ENCODE measurements at places on chromosomes 3 and 15.
A peak's percentile ranks its signal among the peaks of the same experiment; 100 is the strongest.

DNA sequence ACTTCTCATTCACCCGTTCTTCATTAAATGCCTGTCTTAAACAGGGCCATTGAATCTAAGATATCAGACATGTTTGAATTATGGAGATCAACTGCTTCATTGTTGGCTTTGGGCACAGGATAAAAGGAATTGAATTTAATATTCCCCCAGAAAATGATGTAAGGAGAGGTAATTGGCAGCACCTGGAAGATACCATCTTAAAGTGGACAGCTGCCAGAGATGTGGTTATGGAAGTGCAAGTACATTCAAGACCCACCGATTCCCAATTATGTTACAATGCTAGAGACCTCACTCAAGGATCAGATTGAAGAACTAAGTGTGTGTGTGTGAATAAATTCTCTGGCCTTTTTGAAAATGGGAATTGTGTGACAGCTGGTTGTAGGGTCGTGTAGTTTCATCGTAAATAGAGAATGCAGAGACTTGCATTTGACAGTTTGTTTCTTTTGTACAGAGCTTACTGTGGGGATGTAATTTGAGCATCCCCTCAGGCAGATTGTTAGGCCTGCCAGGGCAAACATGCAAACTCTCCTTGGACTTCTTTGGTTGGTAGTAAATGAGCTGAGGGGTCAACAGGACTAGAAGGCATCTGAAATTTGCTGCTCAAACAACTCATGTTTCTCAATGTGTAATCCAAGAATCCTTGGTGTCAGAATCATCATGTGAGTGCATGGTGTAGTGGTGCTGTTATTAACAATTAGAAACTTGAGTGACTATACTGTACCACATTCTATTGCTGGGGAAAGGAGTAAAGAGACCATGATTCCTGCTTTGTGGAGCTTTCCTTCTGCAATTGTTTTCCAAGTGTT is 359.2 kb upstream of the THRB start:
- DNase-seq, result no peak

DNA sequence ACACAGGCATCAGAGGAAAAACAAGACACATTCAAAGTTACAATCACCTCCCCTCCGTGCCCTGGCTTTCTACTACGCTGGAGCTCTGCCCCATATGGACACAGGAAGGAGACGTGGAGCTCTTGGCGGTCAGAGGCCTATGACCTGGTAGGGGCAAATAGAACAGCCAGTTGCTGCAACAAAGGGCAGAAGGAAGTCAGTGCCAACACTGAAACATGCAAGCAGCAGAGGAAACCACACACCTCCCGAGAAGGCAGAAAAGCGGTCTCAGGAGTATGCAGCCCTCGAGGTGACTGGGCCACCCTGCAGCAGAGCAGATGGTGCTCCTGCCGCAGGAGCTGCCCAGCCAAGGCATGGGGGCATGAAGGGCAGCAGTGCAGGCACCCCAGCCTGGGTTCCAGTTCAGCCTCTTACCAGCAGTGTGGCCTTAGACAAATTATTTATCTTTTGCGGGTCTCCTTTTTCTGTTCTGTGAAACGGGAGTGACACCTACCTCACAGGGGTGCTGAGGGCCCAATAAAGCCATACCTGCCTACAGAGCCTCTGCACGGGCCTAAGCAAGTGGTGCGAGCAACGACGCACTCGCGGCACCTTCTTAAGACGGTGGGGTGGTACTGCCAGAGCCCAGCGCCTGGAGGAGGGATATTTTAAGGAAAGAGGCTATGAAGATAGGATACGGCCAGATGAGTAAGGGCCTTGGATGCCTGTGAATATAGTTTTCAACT is 8.6 kb downstream of the ZXDC start:
- DNase-seq, result no peak

DNA sequence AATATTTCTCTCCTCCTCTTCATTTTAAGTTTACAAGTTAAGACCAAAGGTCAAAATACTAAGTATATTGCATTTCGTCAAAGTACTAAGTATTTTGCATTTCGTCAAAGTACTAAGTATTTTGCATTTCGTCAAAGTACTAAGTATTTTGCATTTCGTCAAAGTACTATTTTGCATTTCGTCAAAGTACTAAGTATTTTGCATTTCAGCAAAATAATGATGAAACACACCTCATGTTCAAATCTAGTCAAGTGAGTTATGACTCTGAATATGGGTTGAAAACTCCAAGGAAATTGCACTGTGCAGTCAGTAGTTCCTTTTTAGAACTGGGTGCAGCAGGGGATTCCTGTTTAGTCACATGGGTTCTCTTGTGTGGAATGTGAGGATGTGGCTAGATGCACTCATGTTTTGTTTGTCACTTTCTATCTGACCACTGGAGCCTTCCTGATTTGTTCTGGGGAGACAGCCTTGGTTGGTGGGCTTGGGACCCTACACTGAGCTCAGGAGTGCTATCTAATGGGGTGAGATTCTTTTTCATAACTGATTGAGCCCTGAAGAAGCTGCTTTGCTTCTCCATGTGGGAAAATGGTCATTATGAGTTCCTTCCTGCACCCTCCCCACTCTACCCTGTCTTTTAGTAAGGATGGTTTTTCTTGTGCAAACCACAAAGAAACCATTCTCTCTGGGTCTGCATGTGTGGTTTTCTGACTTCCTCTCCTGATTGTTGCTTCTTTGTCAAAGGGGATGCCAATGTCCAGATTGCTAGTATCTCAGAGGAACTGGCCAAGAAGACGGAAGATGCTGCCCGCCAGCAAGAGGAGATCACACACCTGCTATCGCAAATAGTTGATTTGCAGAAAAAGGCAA is 73.4 kb downstream of the CCK start:
- no peak for DNase-seq

DNA sequence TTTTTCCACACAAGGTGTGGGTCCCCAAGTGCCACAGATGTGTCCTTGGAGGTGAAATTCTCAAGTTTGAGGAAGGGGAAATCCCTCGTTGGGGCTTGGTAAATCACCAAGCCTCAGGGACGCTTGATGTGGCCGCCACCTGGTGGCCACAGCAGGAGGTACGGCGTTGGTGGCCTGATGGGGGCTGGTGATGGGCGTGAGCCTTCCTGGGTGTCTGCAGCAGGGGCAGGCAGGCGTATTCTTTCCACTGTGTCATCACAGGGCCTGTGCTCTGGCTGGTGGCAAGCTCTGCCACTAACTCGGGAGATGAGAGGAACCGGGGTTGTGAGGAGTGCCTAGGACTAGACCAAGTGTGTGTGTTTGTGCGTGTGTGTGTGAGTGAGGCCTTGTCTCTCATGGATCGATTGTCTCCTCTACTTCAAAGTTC is 4.2 kb downstream of the ACOX2 start:
- peak; percentile 79 for DNase-seq
